ENCODE measurements at places on chromosomes 1 and 21.

- no peak for DNase-seq
Observed at GRCh38 chr1:150796374-150796773, 11.7 kb downstream of the CTSK start.

- DNase-seq, result no peak
Observed at GRCh38 chr1:243980471-243980870, 70.6 kb upstream of the ZBTB18 start.

DNA sequence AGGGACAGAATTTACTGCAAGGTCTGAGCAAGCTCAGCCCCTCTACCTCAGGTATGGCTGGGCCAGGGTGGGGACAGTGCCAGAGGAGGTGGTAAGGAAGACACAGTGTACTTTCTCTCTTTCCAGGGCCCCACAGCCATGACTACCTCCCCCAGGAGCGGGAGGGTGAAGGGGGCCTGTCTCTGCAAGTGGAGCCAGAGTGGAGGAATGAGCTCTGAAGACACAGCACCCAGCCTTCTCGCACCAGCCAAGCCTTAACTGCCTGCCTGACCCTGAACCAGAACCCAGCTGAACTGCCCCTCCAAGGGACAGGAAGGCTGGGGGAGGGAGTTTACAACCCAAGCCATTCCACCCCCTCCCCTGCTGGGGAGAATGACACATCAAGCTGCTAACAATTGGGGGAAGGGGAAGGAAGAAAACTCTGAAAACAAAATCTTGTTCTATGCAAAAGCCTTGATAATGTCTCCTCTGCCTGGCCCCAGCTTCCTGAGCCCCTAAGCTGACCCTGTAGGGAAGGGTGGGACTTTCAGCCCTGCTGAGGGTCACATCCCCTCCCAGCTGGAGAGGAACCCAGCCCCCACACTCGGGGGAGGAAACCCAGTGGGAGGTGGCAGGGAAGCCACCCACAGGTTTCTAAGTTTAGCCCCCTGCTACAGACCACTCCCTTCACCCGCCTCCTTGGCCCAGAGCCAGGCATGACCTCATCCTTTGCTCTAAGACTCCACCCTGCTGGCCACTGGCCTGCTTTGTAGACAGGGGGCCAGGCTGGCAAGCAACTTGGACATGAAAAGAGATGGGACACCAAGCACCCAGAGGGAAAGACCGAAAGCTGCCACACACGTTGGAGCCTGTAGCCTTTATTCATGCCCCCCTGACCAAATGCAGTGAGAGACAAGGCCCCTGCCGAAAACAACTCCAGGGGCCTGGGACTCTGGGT is 6.4 kb downstream of the RHOC start:
- peak; percentile 82 for DNase-seq

DNA sequence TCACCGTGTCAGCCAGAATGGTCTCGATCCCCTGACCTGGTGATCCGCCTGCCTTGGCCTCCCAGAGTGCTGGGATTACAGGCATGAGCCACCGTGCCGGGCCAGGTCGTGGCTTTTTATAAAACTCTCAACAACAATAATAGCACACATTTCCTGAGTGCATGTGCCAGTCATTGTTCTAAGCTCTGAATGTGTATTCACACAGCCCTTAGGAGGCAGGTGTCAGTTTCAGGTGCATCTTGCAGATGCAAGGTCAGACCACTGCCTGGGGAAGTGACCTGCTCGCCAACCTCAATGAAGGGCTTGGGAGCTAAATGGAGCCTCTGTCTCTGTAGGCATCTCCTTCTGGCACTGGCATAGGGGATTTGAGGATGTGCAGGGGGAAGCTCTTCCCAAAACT is 1.6 kb upstream of the LEFTY2 start:
- no peak for DNase-seq

DNA sequence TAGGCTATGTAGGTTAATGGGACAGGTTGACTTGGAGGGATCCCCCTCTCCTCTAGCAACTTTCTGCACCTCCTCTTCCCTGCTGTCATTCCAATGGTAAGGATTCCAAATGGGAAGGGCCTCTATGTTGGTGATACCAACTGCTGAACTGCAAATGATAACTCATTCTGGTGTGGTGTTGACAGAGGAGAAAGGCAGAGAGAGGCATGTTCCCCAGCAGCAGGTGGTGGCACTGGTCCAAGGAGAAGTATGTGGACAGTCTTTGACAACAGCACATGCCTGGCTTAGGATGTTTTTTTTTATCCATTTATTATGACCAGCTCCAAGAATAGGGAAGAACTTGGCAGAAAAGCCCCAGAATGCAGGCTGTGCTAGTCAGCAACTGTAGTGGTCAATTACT is 19.6 kb upstream of the SPAG17 start:
- DNase-seq, result no peak

GRCh38 chr1:64765826-64766225 is 21.0 kb downstream of the RAVER2 start:
- no peak for DNase-seq

GRCh38 chr1:12177156-12177998 is 10.6 kb downstream of the TNFRSF1B start:
- DNase-seq, result no peak

DNA sequence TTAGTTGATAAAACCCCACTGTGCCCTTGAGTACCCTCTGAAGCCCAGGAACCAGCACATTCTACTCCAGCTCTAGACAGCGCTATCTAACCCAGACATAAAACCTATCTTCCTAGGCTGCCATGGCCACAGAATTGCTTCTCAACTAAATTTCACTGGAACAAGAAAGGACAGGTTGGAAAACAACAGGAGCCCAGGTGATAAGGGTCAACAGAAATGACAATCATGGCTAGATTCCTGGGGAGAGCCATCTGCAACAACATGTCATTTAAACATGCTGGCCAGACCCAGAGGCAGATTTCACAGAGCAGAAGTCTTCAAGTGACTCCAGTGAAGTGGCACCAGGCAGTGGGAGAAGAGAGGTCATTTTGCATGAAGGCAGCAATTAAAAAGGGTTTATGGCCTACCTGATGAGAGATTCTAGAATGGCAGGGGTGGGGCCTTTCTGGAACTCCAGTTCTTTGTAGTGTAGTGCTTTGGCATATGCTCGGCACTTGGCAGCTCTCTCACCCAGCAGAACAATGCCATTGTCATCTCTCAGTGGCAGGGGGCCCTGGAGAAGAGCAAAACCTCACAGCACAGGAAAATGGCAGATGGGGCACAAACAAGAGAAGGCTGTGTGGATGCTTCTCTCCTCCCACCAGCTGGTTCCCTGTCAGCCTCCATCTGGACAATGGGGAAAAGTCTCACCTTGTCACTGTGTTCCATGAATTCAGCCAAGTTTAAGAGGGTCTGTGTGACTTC is 9.9 kb downstream of the ANGPTL7 start:
- no peak for DNase-seq

DNA sequence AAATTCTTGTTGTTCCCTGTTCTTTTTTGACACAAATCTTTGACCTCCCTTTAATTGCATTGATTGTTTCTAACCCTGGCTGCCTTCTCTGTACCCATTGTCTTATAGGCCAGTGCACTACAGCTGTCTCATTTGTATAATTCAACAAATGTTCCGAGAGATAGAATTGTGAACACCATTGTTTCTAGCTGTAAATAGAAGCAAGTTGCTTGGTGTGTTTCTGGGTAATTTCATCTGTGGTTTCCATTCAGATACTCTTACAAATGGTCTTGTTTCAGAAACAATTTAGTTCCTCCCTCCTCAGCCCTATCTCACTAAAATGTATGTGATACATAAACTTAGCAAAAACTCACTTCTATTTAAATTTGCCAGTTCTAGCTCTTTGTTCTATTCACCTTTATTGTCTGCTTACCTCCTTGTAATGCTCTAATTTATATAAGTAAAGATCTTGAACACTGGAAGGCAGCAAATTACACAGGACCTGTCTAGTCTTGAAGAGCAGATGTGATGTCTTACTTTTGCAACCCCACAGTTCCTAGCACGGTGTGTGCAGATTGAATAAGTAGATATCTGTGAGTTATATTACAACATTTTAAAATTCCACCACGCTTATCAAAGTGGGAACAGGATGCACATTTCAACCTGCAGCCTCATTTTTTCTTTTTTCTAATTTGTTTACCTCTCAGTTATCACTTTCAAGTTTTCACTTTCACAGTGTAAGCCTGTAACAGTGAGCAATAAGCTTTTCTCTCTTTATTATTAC is 515.6 kb upstream of the ZP4 start:
- no peak for DNase-seq

GRCh38 chr1:48245106-48245505 is 22.6 kb downstream of the SLC5A9 start:
- no peak for DNase-seq

DNA sequence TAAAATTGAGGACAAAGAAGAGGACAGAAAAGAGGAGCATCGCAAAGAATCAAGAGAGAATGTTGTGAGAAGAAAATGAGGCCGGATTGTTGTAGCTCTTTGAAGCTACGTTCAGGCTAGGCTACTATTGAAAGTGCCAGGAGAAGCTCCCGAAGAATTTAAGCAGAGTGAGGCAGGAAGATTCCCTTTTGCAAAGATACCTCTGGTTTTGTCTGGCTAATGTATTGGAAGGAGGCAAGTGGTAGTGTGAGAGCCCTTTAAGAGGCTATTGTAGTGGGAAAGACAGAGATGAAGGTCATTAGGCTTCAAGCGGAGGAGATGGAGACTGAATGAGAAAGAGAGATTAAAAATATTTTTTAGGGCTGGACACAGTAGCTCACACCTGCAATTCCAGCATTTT is 476.9 kb upstream of the ADGRL2 start:
- DNase-seq, result no peak

DNA sequence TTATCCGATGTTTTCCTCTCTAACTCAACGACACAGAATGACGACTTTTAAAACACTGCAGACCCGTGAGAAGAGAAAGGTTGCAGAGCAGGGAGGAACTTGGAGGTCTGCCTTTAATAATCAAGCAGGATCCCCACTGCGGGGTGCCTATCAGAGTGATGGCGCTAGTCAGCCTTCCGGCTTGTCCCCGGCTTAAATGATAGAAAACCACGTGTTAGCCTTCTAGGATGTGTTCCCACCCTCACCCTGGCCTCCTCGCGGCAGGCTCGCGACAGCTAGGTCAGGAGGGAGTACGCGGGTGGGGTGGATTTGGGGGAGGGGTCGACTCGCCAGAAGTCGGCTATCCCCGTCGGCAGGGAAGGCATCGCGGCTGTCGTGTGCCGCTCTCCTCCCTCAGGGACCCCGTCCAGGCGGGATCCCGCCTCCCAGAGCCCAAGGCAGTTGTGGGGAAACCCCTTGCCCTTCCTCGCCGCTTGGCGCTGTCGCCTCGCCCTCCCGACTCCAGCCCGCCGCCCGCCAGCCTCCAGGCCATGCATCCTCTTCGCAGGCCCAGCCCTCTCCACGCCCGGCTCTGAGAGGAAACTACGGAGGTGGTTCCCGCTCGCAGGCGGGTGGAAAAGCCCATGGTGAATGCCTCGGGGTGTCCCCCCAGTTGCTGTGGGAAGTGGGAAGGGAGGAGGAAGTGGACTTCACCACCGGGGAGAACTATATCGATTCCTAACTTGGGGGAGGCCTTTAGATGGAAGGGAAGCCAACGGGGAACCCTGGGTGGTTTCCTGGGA is 1.1 kb upstream of the SMG7 start:
- peak; percentile 48 for DNase-seq

DNA sequence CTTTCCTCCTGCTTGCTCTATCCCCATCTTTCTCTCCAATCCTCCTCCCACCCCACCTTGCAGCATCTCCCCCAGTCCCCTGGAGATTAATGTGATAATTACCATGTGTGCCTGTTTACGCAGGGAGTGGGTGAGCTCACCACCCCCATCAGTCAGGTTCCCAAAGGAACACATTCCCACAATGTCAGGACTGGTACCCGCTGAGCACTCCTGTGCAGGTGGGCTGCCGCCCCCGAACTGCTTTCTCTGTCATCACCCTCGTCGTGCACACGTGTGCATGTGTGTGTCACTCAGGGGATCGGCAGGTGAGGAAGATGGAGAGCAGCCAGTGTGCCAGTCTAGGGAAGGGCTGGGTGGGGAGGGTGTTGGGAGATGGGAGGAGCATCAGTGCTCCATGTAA is 163.4 kb downstream of the CACNA1E start:
- no peak for DNase-seq

GRCh38 chr1:187465441-187465840 is 636.7 kb downstream of the PLA2G4A start:
- DNase-seq, result no peak

DNA sequence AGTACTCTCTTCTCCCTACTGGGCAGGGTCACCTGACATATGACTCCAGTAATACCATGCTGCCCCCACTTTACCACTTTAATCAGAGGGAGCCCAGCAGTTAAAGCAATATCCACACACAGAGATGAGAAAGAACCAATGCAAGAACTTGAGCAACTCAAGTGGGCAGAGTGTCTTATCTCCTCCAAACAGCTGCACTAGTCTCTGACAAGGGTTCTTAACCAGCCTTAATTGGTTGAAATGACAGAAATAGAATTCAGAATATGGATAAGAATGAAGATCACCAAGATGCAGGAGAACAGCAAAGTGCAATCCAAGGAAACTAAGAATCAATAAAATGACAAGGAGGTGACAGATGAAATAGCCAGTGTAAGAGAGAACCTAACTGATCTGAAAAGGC is 91.0 kb downstream of the KCNT2 start:
- no peak for DNase-seq

DNA sequence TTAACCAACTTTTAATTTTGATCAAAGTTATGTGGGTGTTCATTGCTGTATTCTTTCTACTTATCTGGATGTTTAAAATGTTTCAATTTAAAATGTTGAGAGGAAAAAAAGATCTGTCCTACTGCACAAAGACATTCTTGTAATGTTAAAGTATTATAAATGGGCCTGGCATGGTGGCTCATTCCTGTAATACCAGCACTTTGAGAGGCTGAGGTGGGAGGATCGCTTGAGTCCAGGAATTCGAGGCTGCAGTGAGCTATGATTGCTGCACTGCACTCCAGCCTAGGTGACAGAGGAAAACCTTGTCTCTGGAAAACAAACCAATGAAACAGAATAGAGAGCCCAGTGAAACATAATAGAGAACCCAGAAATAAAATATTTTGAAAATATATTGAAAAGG is 65.5 kb upstream of the LRRC8B start:
- no peak for DNase-seq

- DNase-seq, result no peak
Observed at GRCh38 chr1:224594851-224595250, 21.3 kb upstream of the CNIH3 start.

DNA sequence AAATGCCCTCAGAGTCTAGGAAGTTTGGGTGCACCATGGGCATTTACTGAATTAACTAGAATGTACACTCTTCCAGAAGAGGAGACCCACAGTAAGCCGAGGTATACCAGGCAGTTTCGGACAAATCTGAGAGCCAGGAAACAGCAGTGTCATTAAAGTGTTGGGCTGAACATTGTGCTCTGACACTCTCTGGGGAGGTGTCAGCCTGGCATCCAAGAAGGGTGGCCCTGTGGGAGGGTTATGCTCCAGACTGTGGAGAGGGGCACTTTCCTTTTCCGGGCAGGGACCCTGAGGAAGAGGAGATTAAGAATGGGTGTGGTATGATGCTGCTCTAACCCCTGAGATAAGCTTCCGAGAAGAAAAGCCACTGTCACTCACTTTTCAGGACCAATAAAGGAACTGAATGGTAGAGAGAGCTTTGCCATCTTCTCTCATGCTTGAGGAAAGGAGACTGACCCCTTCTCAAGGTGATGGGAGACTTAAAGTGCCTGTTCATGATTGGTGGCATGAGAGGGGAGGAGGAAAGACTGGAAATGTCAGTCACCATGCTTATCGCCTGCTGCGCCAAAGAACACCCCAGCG is 98.2 kb downstream of the UCK2 start:
- DNase-seq, result no peak

- DNase-seq, result no peak
Observed at GRCh38 chr1:203276916-203277545, 28.3 kb upstream of the BTG2 start.

GRCh38 chr1:232166942-232167341 is 463.0 kb downstream of the SIPA1L2 start:
- DNase-seq, result no peak

- DNase-seq, result no peak
Observed at GRCh38 chr1:116368241-116368640, 4.8 kb upstream of the ATP1A1 start.

All from GM04504 (cell line).